ENCODE measurements at places on chromosomes 2 and 18.

GRCh38 chr2:150192701-150193100, 294.8 kb downstream of the RND3 start:
- no peak for DNase-seq

DNA sequence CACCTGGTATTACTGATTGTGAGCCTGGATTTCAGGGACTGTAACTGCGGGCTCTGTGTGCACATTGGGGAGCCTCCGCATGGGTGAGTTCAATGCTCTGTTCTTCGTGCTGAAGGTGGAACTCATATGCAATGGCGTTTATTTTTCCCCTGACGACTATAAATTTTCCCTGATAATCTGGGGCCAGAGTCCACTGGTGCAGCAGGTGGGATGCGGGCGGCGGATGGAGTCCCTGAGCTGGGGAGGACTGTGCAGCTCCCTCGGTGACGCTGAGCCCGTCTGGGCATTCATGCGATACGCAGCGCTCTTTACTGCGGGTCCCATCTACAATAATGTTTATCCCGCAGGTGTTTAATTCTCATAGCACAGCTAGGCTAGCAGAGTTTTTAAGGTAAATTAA, 181.6 kb upstream of the ALKAL2 start:
- no peak for DNase-seq

GRCh38 chr2:150120326-150120955, 367.0 kb downstream of the RND3 start:
- DNase-seq: no peak

- DNase-seq: no peak
Observed at GRCh38 chr2:3091696-3092095, 285.9 kb downstream of the EIPR1 start.

- no peak for DNase-seq
Observed at GRCh38 chr2:241770185-241770935, 6.3 kb upstream of the GAL3ST2 start.

DNA sequence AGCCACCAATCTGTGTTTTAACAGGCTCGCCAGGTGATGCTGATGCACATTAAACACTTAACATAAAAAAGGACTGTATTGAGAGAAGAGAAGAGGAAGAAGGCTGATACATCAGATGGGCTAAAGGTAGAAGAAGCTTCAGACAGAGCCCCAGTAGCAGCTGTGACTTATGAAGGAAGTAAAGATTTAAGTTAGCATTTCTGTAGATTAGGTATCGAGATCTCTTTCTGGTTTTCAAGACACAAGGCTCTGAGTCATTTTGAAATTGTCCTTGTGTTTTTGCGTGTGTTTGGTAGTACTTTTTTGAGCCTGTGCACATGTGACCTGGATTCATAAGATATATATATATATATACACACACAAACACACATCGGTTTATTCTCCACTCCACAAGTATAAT, 40.6 kb upstream of the GCFC2 start:
- DNase-seq: no peak

- DNase-seq: no peak
Observed at GRCh38 chr2:212517693-212518092, 20.9 kb downstream of the ERBB4 start.
